Activated T-helper 1 cell treated with anti-CD3 and anti-CD28 coated beads, Interleukin-2, amount 50 U/mL, for 16 hours (primary cell): ENCODE measurements at places on chromosomes 3 and 15.

DNA sequence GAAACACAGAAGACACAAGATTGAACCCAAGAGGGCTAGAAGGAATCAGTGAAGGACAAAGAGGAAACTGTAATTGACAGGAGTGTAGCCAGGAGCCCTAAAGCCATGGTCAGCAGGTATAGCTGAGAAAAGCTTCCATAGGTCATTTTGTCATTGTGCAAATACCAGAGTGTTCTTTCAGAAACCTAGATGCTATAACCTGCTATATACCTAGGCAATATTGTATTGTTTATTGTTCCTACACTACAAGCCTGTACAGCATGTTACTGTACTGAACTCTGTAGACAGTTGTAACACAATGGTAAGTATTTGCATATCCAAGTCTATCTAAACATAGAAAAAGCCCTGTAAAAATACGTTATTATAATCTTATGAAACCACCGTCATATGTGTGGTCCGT is 119.3 kb upstream of the LRRFIP2 start:
- DNase-seq = no peak

DNA sequence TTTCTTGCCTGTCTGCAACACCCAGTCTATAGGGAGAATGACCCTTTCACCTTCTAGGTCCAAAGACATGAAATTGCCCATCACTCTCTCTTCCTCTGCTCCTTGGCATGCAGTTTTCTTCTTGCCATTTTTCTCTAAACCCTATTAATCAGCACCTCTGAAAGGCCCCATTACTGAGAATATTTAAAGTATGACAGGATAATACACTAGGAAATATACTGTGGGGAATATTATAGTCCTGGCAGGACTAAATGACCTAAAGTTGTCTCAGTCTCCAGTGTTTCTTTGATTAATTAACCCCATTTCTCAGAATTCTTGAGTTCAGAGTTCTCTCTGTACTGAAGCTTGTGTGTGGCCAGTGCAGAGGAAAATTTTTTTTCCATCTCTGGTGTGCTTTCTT is 730.7 kb downstream of the AGBL1 start:
- DNase-seq = no peak

GRCh38 chr3:25633919-25634318 is 30.8 kb downstream of the TOP2B start:
- no peak for DNase-seq

DNA sequence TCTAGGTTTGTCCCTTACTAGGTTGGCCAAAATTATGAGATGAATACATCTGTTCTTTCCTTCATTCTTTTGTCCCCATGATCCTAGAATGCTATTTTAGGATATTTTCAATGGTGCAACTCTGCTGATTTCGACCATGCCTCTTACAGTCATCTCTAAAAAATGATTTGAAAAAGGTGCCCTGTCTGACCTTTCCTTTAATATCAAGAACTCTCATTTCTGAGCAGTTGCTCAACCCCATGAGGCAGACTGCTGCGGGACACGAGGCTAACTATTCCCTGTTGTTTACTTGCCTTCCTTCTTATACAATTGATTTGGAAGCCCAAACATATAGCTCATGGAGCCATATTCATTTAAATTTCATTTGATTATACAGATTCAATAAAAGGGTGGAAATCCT is 14.6 kb downstream of the PLSCR2 start:
- DNase-seq = no peak

DNA sequence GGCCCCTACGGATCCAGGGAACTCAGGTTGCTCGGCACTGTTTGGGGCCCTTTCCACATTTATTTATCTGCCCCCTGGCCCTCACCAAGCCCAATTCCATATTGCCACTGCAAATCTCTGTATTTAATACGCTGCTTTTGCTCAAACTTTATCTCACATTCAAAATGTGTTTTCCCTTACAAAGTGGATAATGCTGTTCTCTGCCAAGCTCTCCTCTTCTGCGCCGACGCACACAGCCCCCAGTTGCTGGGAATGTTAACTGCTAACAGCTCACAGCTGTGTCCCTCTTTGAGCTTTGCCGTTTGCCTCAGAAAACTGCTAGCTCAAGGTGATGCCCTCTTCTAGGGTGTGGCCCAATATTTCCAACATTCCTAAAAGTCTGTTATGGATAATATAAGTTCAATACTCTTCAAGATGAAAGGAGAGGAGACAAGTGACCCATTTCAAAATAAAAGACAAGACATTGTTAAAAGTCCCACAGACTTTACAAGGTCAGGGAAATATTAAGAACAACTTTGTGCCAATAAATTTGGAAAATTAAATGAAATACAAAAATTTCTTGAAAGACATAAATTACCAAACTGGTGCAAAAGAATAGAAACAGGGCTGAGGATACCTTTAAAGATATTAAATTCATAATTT is 12.6 kb upstream of the FBN1 start:
- no peak for DNase-seq

GRCh38 chr3:194380326-194380725 is 10.8 kb upstream of the LRRC15 start:
- no peak for DNase-seq

DNA sequence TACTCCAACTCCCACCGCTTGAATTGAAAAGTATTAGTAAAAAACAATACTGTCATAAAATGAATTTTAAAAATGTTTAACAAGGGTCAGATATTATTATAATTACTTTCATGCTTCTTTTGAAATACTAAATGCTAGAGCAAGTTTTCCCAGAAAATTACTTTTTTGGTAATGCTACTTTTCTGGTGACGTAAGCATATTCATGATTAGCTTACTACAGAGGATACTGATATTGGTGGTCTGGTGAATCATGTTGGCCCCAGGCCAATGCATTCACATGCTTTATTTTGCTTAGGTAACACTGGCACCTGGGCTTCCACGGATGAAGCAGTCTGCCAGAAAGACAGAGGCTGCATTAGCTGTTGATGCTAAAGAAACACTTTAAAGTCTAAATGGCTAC is 12.4 kb downstream of the SPATA16 start:
- no peak for DNase-seq

DNA sequence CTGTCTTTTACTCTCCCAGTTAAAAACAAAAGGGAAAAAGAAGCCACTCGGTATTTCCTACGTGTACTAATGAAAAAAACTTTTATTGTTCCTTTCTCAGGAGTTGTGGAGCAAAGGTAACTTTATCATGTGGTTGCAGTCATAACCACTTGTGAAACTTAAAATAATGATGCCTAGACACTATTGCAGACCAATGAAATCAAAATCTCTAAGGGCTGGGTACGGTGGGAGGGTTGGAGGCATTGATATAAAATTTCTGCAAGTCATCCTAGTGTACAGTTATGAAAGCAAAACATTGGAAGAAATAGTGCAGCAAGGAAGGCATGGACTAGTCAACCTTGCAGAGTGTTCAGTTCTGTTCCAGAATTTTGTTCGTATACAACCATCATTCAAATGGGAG is 808.8 kb downstream of the TUSC7 start:
- no peak for DNase-seq

DNA sequence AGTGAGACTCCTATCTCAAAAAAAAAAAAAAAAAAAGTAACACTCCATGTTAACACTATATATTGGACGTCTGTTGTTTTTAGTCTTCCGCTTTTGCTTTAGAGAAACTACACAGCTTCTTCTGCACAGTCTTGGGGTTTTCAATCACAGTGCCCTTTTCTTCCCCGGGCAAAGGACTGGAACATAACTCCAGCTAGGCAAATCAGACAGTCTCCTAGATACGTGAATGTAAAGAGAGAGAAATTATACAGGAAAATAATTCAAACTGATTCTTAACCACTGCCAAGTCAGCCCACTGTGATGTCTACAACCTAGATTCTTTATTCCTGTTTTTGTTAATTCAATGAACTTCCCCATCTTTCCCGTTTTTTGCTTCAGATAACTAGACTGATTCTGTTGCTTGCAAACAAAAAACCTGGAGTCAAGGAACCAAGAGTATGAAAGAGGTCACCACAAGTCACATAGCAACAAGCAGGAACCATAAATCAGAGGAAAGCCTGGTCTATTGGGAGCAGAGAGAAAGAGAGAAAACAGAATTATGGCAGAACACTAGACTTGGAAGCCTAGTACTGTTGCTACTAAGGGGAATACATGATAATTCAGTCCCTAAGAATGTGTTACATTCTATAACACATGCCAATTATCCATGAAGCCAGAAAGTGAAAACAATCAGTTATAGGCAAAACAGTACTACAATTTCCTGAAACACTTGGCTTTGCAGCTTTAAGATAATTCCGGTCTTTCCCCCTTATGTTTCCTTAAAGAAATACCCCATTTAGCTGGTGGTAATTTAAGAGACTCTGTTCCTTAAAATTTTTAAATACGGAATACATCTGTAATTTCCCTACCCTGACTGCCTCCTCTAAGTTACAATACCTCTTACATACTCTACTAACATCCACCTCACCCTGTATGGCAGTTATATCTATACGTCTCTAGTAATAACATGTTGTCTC is 63.1 kb downstream of the TBL1XR1 start:
- no peak for DNase-seq

DNA sequence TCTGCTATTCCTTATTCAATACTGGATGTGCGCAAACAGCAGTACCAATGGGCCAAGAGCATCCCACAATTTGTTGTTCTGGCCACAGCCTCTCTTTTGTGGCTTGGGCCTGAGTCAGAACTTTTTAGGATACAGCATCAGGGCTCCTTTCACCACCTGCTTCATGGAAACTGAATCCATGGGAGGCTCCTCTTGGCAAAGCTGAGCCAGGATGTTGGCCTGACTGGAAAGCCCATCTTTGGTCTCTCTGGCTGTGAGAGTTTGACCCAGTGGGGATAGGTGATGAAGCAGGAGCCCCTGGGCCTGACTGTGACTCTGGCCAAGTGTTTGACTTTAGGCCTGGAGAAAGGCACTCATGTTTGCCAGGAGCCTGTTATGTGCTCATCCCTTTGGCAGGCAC is 27.6 kb downstream of the IL16 start:
- DNase-seq = no peak

- DNase-seq = no peak
Measured at GRCh38 chr15:71712182-71712581, 98.2 kb upstream of the NR2E3 start.

DNA sequence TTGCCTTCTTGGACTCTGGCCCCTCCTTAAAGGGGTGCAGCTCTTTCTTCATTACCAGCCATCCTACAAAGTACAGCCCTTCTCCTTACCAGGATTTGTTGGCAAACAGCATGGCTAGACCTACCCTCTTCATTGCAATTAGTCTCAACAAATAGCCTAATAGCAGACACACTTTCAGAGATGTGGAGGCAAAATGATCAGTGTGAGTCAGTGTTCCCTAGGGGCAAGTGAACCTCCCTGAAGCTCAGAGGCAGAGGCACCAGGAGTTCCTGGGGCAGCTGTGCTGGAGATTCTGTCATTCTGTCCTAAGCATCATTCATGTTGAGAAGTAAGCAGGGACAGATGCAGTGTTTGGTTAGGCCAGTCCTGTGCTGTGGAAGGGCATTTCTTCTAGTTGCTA is 14.6 kb upstream of the MECOM start:
- no peak for DNase-seq

GRCh38 chr3:106305127-106305526 is 436.3 kb upstream of the CBLB start:
- no peak for DNase-seq
